ENCODE measurements at places on chromosomes 12 and 14. TPM values are rescaled to one million over a fixed set of nuclear protein-coding genes. Genes with fewer than 3 reads are reported as not detected.

Gene RPL10L
- not detected for total RNA-seq

Gene GUCY2C
- total RNA-seq = not detected

Gene RPL36AL
- total RNA-seq = 157 TPM

Gene KRT82
- total RNA-seq = not detected

Gene AKAP3
- 5.8 TPM for total RNA-seq

Gene M6PR
- total RNA-seq = 107 TPM

Gene TAS2R10
- total RNA-seq = 0.31 TPM

Gene TAS2R30
- 1.1 TPM for total RNA-seq

Gene CRIP2
- total RNA-seq = 1,202 TPM

Gene KCNMB4
- total RNA-seq = 3.5 TPM

Gene PA2G4
- total RNA-seq = 77.6 TPM

Gene MMP17
- total RNA-seq = 0.89 TPM

- no peak for DNase-seq
Measured at GRCh38 chr14:96783915-96784224, 13.3 kb upstream of the VRK1 start.

- no peak for DNase-seq
Measured at GRCh38 chr12:45928309-45928708, 62.1 kb downstream of the SCAF11 start.

DNA sequence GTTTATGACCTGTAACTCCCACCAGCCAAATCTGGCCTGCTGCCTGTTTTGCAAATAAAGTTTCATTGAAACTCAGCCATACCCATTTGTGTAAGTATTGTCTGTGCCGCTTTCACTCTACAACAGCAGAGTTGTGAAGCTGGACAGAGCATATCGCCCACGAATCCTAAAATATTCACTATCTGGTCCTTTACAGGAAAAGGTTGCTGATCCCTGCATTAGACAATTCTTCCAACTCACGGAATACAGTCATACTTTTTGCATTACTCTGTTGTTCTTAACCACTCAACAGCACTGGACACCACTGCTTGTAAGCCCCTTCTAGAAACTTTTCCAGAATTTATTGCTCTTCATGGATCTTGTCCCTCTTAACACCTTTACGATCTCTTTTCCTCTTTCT, 435.4 kb downstream of the EGLN3 start:
- no peak for DNase-seq

GRCh38 chr14:38225946-38226345, 18.2 kb downstream of the SSTR1 start:
- DNase-seq = no peak

GRCh38 chr14:77924141-77924948, 124.4 kb downstream of the ADCK1 start:
- DNase-seq = no peak

GRCh38 chr12:96044017-96044942, 8.9 kb upstream of the LTA4H start:
- no peak for DNase-seq

DNA sequence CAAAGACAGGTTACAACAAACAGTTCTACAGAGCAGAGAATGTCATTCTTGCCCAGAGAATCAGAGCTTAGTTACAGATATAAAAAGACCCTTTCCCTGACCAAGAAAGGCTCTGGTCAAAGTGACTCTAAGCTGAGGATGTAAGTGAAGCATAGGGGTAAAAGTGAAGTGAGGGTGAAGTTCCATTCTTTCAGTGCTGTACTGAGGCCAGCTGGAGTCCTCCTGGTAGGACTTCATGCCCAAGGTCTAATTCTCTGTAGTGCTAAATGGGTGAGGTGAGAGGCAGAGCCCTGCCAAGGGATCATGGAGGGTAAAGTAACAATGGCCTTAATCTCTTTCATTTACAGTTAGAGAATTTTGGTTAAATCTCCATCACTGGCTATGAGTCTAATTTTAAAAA, 38.5 kb downstream of the DUSP16 start:
- no peak for DNase-seq

GRCh38 chr12:107560899-107561285, 124.7 kb upstream of the PWP1 start:
- DNase-seq = no peak

GRCh38 chr12:101209319-101210302, at the start of gene SLC5A8:
TSS of gene SLC5A8 (minus strand) at chr12:101210238. CDS start at chr12:101209848, 390 bp downstream.
- DNase-seq = peak; percentile 35

DNA sequence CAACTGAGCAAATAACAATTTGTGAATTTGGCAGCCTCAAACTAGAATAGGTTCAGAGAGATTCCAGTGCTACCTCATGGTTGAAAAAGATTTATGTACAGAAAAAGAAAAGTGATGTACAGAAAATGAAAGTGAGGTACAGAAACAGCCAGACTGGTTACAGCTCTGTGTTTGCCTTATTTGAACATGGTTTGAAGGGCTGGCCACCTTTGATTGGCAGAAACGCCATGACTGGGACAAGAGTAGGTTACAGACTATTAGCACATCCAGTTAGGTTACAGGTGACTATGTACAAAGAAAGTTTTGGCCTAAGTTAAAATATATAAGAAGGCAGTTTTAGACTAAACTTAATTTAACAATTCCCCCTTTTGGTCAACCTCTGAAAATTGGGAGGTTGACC, 309.4 kb downstream of the BTG1 start:
- no peak for DNase-seq

DNA sequence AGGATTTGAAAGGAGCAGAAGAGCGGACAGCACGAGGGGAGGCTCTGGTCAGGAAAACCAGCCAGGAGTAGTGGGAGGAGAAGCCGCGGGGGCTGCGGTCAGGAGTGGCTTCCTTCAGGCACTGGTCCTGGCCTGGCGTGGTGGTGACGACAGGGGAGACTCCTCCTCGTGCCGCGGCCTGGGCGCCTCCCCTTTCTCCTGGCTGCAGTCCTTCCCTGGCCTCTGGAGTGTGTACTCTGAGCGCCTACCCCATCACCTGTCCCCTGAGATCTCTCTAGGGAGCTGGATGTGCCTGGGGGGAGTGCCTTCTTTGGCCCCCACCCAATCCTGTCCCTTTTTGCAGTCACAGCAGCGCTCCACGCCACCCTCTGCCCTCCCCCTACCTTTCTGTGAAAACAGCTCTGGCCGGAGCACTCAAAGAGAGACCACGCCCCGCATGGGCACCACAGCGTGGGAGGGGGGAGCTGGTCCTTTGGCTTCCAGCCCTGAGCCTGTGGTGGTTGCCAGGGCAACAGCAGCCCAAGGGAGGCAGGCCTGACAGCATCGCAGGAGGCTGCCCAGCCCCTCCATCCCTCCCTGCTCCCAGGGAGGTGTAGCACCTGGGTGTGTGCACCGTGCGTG, 125.9 kb downstream of the CALM1 start:
- DNase-seq = peak; percentile 74

DNA sequence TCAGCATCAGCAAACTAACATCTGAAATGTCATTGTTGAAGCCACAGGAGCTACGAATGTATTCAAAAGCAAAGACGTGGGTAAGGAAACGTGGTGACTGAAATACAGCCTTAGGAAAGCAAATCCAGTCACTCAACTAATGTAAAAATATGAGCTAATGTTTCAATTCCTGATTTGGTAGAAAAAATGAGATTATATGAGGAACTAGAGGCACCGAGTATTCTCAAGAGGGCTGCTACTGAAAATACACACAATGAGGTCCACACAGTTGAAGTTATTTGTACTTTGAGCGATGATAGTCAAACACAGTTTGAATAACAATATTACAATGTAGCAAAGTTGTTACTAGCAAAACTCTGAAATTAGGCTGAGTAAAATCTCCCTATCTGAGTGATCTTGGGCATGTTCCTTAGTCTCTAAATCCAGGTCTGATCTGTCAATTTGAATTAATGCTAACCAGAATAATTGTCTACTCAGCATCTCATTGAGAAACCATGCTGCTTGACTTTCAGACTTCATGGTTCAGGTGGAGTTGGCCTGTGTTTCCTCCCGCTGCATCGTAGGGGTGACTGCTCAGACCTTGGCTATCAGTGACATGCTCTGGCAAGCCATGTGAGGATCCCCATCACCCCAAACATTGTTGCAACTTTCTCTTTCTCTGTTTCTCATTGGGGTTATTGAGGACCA, 467.1 kb upstream of the SOX5 start:
- no peak for DNase-seq

DNA sequence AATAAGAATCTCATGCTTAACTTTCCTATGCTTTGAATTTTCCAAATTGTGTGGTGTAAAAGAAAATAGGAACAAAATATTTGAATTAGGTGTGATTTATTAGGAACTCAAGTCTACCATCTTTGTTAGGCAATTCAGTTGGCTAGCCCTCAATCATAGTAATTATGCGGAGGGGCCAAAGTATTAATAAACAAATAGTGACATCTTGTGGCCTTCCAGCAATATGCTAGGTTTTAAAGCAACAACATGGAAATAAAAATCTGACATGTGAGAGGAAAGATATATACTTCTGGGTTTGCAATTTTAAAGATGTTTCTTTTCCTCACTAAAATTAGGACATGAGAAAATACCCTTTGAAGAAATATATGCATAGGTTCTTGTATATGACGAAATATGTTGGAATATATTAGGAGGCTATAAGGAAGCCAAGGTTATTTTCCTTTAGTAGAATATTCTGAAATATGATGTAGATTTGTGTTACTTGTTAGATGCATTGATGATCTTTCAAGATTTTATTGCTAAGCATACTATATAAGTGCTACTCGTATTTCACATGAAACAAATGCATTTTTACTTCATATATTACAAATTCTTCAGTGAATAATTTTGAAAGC, 200.4 kb downstream of the PTPRO start:
- no peak for DNase-seq

- no peak for DNase-seq
Measured at GRCh38 chr14:44798386-44799242, 163.1 kb downstream of the KLHL28 start.

GRCh38 chr12:79737875-79738718, 47.3 kb upstream of the PAWR start:
- DNase-seq = no peak

DNA sequence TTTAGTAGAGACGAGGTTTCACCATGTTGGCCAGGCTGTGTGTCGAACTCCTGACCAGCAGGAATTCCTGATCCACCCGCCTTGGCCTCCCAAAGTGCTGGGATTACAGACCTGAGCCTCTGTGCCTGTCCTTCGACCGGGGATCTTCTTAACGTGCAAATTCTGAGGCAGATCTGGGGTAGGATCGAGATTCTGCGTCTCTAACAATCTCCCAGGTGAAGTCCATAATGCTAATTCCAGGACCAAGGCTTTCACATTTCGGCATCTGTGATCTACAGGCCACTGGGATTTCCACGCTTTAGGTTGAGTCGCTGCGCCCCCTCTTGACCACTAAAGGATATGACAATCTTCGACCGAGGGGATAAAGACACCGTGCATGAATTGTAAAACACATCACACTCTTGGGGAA, 24.8 kb downstream of the FOS start:
- peak; percentile 75 for DNase-seq

DNA sequence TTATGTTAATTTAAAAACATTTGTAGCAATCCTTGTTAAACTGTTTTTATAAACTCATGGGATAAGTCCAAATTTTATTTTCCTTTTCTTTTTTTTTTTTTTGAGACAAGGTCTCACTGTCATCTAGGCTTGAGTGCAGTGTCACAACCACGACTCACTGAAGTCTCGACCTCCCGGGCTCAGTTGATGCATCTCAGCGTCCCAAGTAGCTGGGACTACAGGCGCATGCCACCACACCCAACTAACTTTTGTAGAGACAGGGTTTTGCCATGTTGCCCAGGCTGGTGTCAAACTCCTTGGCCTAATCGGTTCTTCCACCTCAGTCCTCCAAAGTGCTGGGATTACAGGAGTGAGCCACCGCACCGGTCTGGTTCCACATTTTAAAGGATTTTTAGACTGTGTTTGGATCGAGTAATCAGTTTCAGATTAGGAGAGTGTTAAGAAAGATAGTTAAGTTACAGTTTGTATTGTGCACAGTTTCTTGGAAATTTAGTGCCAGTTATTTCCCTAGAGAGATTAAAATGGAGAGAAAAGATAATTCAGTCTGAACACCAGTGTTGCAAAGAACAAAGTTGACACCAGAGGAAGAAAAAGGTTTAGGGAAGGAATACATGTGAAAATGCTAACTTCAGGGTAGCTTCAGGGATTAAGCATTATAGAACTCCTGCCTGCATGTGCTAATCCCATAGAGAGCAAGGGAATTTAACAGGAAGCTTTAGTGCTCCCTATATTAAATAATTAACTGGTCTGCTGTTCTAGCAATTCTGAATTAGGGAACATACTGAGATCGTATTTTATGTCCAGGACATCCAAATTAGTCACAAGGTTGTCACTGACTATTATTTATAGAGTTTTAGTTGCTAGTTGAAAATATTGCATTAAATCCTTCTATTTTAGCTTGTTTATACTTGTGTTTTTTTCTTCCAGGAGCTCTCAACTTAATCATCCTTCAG, 10.1 kb downstream of the RAP1B start:
- no peak for DNase-seq

DNA sequence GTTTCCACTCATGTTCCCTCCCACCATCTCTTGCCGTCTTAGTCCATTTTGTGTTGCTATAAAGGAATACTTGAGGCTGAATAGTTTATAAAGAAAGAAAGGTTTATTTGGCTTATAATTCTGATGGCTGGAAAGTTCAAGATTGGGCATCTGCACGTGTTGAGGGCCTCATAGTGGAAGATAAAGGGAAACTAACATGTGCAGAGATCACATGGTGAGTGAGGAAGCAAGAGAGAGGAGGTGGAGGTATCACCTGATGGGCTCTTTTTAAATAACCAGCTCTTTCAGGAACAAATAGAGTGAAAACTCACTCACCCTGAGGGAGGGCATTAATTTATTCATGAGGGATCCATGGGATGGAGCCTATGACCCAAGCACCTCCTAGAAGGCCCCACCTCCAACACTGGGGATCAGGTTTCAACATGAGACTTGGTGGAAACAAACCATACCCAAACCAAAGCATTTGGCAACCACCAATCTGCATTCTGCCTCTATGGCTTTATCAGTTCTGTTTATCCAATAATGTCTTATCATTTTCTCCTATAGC, 29.5 kb downstream of the MYO1H start:
- DNase-seq = no peak

DNA sequence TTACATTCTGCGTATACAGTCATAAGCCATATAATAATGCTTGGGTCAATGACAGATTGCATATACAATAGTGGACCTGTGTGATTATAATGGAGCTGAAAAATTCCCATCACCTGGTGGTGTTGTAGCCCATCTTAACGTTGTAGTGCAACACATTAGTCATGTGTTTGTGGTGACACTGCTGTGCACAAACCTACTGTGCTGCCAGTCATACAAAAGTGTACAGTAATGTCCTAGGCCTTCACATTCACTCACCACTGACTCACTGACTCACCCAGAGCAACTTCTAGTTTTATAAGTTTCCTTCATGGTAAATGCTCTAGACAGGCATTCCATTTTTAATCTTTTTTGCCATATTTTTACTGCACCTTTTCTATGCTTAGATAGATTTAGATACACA, 194.8 kb upstream of the SEL1L start:
- DNase-seq = no peak
